ENCODE measurements at places on chromosomes 1 and 21.

GRCh38 chr1:42973286-42973685, 14.6 kb upstream of the SLC2A1 start:
- DNase-seq: no peak

DNA sequence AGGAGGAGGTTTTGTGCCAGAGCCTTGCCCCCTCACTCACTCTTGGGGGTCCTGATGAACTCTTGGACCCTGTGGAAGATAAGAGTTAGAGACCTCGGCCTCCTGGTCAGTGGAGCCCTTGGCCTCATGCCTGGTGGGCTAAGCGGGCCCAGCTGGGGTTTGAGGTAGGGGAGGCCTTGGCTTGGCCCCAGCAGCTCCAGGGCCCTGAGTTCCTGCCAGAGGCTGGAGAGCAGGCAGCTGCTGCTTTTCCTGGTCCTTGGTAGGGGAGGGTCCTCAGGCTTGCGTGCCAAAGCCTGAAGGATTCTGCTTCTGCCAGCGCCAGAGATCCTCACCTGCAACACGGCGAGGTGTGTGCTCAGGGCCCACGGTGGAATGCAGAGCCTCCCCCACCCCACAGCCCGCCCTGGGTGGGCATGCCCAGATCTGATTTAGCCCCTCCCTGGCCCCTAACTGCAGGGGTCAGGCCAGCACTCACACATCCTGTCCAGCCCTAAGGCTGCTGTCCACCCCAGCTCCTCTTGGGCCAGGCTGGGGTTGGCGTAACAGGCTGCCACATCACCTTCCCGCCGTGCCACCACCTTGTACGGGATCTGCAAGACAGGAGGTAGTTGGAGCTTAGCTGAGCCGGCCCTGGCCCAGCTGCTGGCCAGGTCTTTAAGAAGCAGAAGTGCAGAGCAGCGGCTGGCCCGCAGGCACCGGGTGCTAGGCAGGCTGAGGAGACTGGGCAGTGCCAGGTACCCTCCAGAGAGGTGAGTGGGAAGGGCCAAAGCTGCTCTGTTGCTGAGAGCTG, 4.7 kb downstream of the GALE start:
- no peak for DNase-seq

DNA sequence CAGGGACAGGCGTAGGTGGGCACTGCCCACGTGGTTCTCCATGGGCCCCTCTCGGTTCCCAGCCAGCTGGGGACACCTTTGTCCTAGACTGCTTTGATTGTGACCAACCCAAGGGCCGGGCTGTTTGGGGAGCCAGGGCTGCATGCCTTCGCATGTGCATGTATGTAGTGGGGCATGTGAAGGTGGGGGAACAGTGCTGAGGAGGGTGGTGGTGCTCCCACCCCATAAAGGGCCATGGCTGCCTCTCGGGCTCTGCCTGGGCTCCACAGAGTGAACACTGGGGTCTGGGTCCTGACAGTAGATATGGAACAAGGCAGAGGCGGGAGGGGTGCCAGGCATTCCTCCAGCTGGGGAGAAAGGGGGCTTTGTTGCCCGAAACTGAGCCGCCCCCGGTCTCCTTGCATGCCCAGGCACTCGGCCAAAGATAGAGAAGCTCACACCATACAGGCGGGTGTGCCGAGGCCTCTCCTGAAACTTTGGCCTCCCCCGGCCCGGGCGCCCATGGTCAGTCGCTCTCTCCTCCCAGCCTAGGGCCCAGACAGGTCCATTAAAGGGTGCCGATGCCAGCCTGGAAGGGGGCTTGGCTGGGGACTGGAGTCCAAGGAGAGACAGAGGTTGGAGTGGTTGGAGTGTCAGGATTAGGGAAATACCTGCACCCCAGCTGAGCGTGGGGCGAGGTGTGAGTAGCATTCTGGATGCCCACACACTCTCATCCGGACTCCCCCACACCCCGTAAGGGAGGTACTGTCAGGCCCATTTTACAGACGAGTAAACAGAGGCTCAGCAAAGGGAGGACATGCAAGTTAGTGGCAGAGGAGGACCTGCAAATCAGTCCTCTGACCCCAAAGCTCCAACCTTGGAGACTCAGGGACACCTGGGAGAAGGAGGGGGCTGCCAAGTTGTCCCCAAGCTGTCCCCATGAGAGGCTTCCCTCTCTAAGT, 41.1 kb downstream of the EPHA2 start:
- no peak for DNase-seq

DNA sequence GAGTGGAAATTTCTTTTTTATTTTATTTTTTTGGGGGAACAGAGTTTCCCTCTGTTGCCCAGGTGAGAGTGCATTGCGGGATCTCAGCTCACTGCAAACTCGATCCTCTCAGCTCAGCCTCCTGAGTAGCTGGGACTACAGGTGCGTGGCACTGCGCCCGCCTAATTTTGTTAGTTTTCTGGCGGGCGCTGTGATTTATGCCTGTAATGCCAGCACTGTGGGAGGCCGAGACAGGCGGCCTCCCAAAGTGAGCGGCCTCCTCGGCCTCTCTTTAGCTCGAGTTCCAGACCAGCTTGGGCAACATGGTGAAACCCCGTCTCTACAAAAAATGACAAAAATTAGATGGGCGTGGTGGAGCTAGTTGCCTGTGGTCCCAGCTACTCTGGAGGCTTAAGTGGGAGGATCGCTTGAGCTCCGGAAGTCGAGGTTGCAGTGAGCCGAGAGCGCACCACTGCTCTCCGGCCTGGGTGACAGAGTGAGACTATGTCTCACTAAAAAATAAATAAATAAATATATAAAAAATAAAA, 2.7 kb downstream of the GMEB1 start:
- DNase-seq: no peak

- DNase-seq: no peak
Observed at GRCh38 chr1:62361431-62361830, 42.2 kb upstream of the KANK4 start.

DNA sequence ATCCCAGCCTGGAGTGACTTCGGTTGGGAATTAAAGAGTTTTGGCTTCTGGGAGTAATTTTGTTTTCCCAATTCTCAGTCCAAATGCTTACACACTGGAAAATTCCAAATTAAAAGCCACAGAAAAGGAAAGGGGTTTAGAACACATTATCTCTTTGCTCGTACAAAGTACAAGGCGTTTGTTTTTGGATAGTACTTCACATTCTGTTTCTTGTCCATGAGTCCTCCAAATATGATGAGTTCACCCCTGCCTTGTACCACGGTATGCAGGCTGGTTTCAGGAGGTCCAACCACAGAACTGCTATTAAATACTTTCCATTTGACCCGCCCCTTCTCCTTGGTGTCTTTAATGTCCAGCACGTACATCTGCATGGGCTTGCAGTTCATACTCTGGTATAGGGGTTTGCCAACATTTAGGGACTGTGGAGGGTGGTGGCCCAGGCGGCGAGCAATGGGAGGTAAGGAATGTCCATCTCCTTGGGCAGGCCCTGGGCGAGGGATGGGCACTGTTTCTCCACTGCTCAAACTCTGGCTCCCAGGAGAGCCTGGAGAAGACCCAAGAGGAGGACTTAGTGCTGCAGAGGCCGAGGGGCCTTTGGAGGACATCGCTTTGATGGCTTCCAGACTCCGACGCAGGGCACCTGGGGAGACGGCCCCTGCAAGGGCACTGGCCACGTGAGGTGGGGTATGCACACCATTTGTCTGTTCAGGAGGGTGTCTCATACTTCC, 13.7 kb upstream of the CPLANE2 start:
- DNase-seq: no peak

DNA sequence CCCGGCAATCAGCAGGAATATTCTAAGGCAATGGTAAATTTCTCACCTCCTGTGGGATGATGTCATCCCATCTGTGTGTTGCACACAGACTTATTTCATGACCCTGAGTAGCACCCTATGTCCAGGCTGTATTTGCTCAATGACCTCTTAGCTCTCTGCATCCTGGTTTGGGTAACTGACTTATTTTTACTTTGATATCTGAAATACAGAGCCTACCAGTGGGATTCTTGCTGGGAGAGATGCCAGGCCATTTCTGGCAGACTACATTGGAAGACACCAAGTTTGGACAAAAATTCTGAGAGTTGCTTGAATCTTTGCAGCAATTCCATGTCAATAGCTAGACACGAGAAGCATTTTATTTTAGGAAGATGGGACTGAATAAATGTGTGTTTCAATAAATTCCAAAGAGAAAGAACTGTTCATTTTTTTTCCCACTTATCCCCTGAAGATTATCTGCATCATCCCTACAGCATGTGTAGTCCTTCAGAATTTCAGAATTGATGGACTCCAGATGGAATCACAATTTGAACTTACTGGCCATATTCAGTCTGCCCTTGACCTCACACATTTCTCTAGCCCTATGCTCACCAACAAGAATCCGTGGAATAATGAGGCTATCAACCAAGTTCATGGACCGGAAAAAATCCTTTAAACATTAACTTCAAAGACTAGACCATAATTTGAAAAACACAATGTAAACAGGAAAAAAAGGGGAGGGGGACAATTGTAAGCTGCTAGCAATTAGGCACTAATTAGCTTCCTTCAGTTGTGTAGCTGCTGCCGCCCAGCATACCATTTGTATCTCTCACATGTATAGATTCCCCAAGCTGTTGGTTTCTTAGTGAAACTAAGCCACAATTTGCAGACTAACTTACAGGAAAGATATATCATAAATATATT, 226.5 kb downstream of the HMCN1 start:
- no peak for DNase-seq
